Epithelial cell of esophagus (primary cell): ENCODE measurements at places on chromosomes 7 and 10.
A peak's percentile ranks its signal among the peaks of the same experiment; 100 is the strongest.

DNA sequence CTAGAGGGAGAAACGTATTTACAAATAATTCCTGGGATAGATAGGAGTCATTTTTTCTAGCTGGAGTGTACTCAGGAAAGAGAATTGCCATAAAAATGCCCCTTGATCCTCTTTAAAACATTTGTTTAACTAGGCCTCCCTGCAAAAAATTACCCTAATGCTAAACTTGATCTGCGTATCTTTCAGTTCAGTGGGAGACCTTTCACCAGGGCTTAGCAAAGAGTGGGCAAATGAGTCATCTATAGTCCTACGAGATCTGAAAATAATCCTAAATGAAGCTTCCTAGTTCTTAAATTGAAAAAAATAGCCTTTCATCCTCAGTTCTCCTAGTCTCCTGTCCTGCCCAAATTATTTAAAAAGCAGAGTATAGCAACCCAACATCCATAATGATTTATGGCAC, 198.6 kb upstream of the FRMD4A start:
- DNase-seq = no peak

GRCh38 chr7:80335511-80336231, 176.2 kb downstream of the GNAT3 start:
- DNase-seq = no peak

- DNase-seq = no peak
Observed at GRCh38 chr10:12712293-12712983, 289.1 kb downstream of the CCDC3 start.

DNA sequence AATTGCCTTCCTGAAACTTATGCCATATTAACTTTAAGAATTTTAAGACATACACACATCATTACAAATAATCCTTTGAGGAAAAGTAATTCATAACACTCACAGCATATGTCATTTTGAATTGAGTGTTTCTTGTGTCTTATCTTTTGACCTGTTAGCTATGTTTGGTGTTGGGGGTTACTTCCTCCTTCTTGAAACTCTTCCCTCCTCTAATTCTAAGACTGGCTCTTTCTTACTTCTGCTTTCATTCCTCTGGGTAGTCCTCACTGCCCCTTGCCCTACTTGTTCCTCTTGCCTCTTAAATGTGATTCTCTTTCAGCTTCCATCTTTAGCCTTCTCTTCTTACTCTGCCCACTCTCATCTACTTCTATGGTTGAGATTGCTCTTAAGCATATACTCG, 28.3 kb upstream of the PIP4K2A start:
- no peak for DNase-seq

- DNase-seq = peak; percentile 58
Observed at GRCh38 chr7:28626624-28627262, 214.4 kb downstream of the CREB5 start.

- DNase-seq = peak; percentile 68
Observed at GRCh38 chr10:98886686-98887085, 349.0 kb downstream of the HPSE2 start.

DNA sequence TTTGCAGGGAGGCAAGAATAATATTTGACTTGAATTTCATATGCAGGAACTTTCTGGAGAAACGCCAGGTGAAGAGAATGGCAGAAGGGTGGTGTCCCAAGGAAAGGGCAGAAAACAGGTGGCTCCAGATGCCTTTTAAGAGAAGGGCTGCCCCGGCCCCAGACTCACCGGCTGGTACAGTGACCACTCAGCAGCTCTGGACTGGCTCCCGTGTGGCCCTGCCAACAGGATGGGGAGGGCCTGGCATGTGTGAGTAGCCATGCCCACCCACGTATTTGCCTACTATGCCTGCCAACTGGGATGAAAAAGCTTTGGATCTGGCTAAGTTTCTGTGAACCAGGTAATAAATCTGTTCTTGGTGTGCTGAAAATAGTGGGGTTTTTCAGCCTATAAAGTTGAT, 159.5 kb downstream of the PRKAG2 start:
- no peak for DNase-seq

- peak; percentile 96 for DNase-seq
Observed at GRCh38 chr10:34954142-34954541, 136.0 kb downstream of the CUL2 start.

DNA sequence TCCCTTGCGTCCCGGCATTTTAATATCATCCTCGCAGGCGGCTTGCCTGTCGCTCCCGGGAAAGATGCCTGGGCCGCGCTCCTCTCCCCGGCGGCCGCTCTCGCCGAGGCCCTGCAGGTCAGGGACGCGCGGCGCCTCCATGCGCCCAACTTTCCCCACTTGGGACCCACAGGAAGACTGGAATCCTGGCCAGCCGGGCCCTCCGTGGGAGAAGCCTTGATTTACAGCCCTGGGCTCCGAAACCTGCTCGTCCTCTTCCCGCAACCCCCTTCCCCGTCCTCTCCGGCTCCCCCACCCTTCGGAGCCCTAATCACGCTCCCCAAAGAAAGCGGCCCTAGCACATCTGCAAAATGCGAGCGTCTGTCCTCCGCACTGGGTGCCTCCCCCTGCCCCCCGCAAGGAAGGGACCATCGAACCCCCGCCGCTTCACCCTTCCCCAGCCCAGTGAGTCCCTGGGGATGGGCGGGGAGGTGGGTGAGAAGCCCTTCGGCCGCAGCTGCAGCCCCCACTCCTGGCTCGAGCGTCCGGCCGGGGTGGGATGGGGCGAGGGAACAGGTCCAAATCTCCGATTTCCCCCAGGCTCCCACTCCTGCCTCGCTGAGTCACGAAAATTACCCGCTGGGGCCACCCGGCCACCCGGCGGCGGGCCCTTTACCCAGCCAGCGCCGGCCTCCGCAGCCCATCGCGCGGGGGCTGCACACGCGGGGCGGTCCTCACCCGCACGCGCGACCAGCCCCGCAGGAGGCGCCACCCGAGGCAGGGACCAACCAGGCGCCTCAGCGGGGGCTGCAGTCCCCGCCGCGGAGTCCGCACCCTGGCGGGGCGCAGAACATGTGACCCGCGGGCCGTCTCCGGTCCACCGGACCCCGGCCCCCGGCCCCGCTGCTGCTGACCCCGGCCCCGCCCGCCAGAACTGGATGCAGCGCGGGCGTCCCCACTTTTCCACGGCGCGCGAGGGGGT, 695 bp downstream of the HSPA12A start:
- no peak for DNase-seq

DNA sequence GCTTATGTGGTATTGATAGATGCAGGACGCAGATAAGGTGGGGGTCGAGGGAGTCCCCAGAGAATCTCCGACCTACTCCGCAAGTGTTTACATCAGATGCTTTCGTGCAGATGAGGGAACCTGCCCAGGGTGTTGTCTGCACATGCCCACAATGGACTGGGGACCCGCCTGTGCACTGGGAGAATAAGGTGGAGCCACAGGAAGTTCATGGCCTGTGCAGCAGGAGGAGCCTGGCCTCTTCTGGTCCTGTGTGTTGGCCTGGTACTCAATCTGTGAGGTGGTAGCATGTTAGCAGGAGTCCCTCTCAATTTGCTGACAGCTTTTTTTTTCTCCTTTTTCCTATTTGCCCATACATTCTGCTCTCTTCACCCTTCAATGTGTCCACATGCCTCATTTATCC, 54.1 kb upstream of the AKR1C1 start:
- peak; percentile 35 for DNase-seq

- DNase-seq = no peak
Observed at GRCh38 chr7:88217675-88218428, 2.0 kb downstream of the SRI start.

GRCh38 chr10:59870152-59870551, 36.2 kb downstream of the CCDC6 start:
- DNase-seq = no peak

GRCh38 chr10:115046686-115047236, 46.4 kb upstream of the ATRNL1 start:
- DNase-seq = no peak

GRCh38 chr10:10796774-10797415, 220.8 kb upstream of the CELF2 start:
- DNase-seq = peak; percentile 86

GRCh38 chr10:123620621-123621020, 45.5 kb upstream of the GPR26 start:
- DNase-seq = no peak

DNA sequence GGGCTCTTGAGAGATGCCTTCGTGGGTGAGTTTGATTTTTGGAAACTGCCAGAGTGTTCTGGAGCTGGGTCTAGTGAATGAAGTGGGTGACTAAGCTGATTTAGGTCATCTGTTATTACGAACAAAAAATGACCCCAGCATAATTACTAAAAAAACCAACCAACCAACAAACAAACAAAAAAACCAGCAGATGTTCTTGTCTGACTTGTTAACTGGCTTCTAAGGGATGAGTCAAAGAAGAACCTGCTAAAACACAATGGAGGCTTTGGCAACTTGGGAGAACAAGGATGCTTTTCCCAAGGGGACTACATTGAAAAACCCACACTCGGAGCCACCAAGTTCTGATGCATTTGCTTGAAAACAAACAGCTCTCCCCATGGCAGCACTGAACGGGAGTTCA, 11.5 kb downstream of the TACR2 start:
- peak; percentile 40 for DNase-seq

DNA sequence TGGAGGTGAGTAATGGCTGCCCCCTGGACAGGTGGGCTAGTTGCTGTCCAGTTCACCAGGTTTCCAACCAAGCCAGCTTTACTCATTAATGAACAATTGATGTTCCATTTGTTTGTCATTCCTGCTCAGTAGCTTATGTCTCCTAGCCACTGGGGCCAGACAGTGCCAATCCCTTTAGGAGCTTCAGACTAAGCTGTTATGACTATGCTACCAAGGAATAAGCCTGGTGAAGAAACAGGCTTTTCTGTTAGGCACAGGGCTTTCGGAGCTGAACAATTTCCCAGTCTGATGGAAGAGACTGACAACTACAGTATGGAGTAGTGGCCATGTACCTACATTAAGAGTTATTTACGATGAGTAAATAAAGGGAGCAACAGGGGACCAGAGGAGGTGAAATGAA, 2.1 kb upstream of the FMC1 start:
- DNase-seq = no peak

DNA sequence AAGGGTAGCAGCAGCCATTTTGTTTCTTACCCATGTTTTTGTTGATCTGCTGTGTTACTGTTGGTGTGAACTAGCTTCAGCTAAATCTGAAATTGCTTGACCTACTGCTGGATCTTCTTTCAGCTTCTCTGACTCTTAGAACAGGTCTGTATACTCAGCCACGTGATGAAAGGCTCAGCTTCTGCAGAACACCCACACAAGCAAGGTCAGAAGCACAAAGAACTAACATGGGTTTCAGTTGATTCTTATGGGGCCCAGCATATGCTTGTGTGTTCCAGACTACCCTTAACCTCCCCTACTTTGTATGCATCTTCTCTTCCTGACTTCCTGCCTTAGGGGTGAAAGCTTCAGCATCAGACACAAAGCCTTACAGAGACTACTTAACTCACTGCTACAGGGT, 186.8 kb downstream of the HGF start:
- DNase-seq = no peak
